ENCODE measurements at places on chromosomes 2 and 18.

GRCh38 chr18:79685971-79686370 lies 6.4 kb downstream of the CTDP1 start:
- no peak for DNase-seq

GRCh38 chr2:178417916-178418315 lies 33.1 kb downstream of the PRKRA start:
- no peak for DNase-seq

DNA sequence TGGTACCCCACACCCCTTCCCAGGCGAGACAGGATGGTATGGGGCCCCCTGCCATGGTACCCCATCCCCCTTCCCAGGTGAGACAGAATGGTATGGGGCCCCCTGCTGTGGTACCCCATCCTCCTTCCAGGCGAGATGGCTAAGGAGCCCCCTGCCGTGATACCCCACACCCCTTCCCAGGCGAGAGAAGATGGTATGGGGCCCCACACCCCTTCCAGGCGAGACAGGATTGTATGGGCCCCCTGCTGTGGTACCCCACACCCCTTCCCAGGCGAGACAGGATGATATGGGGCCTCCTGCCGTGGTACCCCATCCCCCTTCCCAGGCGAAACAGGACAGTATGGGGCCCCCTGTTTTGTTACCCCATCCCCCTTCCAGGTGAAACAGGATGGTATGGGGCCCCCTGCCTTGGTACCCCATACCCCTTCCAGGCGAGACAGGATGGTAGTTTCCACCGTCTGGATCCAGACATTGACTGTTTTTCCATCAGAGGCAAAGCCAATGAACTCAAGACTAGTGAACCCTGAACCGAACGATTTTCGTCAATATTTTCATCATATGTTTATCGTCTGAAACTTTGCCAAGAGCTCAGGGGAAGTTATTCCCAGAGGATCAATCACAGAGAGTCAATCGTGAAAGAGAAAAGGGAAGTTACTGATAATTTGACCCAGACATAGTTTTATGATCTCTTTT lies 75.0 kb downstream of the MYCN start:
- DNase-seq, result no peak

- no peak for DNase-seq
Observed at GRCh38 chr2:20196657-20197161, 28.2 kb downstream of the SDC1 start.

DNA sequence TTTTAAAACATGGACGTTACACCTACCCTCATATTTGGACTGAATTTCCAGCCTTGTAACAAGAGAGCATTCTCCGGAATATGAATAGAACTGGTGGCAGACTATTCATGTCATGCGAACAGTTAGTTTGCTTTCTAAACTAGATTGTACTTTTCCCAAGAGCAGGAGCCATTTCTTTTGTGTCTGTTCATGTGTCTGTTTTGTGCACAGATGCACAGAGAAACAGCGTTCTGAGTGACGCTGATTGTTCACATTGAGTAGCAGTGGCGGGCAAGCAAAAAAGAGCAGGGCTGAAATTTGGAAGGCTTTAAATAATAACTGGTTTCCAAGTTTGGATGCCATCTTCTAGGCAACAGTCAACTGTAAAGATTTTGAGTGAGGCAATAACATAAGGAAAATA lies 200.3 kb downstream of the NRXN1 start:
- DNase-seq, result no peak

DNA sequence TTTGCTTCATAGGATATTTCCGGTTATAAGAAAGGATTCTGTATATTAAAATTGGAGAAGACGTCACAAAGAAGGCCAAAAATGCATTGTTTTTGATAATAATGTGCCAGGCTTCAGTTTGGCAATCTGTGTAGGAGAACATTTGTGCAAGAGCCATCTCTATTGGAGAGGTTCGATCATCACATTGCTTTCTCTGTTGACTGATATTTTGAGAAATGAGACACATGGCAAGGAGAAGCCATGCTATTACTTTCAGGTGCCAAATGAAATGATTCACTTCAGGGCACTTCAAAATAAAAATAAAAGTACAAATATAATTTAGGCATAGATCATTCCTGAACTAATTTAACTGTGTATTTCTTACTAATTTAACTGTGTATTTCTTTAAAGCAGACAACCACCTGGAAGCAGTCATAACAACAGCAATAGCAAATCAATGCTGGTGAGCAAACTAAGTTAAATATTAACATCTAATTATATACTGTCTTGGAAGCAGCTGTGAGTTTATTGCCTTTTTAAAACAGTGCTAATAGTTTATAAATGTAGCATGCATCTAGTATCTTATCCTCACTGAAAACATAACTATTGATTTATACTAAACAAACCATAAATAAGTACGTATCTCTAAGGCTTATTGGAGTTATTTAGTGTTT lies 50.2 kb upstream of the CHST9 start:
- DNase-seq, result no peak

GRCh38 chr2:3827673-3828575 lies 124.5 kb downstream of the DCDC2C start:
- DNase-seq, result no peak

DNA sequence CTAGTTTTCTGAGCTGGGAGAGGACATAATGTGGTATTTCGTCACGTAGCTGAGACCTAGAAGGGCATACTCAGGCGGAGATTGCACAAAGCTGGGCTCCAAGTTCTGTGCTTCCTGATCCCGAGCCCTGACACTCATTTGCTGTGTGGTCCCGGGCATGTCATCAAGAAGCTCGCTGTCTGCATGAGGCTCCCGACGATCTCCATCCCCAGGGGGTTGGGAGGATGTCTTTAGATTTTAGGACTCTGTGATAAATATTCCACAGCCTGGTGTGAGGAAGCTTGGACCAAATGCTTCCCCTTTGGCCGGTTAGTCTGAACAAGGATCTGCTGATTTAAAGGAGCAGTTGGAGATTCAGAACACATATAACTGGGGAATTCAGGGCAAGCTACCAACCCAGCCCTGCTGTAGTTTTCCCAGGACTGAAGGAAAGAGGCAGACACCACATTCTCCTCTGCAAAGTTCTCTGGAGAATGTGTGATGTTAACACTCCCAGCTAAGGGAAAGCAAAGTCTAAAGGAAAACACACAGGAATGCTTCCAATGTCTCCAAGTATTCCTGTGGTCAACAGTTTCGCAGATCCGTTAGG lies 2.3 kb downstream of the KCNE4 start:
- no peak for DNase-seq

- no peak for DNase-seq
Observed at GRCh38 chr2:11514904-11515303, 18.9 kb upstream of the GREB1 start.

GRCh38 chr2:119921825-119922224 lies 91.1 kb upstream of the EPB41L5 start:
- DNase-seq, result no peak

Measured in activated CD4-positive, alpha-beta T cell treated with anti-CD3 and anti-CD28 coated beads, Interleukin-2, amount 50 U/mL, for 1 hour (primary cell).